ENCODE measurements at places on chromosomes 5 and 9.

DNA sequence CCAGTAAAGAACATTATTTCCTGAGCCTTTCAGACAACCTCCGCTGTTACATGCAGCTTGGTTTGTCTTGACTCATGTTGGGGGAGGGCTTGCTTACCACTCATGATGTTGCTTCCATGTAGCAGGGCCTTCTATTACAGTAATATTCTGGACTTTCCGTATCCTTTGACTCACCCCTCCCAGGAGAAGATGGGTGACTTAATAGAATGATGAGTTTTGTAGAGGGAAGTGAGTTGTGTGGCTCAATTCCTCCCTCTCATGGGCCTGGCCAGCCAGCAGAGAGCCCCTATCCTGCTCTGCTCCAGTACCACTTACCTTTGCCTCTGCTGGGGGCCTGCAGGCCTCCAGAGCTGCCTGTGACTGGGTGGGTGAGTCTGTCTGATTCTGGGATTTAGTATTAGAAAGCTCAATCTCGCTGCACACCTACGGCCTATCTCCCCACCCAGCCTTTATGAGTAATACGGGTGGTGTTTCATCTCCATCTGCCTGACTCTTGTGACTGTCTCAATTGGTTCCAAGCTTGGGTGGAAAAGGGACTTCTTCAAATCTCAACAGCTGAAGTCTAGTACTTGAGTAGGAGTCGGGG, 52.6 kb upstream of the KLF9 start:
- DNase-seq: peak; percentile 69

DNA sequence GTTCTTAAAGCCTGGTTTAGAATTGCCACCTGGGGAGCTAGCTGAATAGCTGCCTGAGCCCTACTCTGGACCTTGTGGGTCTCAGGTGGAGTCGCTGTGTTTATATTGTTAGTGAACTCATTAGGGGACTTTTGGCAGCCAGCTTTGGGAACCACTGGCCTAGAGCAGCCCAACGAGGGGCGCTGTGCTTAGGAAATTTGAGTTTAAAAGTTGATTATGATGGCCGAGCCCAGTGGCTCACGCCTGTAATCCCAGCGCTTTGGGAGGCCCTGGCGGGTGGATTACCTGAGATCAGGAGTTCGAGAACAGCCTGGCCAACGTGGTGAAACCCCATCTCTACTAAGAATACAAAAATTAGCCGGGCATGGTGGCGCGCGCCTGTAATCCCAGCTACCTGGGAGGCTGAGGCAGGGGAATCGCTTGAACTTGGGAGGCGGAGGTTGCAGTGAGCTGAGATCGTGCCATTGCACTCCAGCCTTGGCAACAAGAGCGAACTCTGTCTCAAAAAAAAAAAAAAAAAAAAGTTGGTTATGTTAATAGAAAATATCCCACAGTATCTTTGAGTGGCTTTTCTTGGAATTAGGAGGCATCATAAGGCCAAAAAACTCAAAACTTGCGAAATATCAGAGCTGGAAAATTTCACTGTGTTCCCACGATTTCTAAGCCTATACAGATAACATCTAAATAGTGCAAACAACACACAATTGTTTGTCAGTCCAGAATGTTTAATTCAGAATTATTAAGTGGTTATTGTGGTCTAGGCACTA, 809 bp downstream of the MCCC2 start:
- DNase-seq: no peak

GRCh38 chr9:37921546-37922300, 17.8 kb upstream of the SLC25A51 start:
- DNase-seq: no peak

- DNase-seq: no peak
These were observed 27.6 kb upstream of the NREP start for GRCh38 chr5:111784491-111785181.

DNA sequence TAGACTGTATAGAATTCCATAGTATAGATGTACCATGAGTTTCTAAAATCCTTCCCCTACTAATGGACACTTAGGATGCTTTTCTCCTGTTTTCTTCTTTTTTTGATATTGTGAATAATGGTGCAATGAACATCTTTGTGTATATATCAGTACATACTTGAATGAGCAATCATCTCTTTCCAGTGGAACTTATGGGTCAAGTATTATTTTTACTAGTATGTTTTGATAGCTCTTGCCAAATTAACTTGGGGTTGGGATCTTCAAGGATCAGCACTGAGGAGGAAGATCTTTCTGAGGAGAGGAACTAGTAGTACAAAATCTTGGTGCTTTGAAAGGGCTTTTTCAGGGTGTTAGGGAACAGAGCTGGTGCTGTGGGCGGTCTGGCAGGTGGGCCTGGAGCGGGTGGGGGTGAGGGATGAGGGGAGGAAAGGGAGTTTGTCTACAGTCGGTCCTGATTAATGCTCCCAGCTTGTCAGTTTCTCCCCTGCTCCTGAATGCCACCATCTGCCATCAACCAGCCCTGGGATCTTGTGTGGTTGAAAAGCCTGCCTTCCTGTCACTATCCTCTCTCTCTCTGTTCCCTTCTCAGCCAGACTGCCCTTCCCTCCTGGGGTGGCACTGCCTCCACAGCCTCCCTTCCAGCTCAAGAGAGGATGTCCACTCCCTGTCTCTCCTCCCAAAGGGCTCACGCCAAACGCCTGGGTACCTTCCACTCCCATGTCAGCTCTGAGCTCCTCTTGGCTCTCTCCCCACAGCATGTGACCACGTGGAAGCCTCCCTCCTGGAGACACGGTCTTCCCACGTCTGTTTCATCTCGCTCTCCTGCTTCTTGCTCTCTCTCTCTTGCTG, 185.9 kb downstream of the DAB2IP start:
- DNase-seq: no peak

GRCh38 chr5:153537207-153537606, 46.7 kb downstream of the GRIA1 start:
- no peak for DNase-seq

GRCh38 chr5:90135779-90136378, 273.7 kb downstream of the CETN3 start:
- DNase-seq: no peak

- DNase-seq: no peak
These were observed 326.5 kb downstream of the CAAP1 start for GRCh38 chr9:26566141-26566540.

DNA sequence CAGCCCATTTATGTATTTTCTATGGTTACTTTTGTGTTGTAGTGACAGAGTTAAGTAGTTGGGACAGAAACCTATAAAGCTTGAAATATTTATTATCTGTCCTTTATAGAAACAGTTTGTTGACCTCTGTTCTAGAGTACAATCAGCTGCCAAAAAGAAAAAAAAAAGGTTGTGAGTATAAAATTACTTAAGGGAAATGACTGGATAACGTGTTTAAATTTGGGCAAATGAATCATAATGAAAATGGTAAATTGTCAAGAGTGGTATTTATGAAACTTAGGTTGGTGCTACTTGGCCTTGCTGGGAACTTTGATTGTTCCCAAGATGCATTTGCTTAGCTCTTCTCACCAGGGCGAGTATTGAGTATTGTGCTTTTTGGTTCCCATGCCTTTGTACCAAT, 70.2 kb upstream of the IL6ST start:
- DNase-seq: no peak

DNA sequence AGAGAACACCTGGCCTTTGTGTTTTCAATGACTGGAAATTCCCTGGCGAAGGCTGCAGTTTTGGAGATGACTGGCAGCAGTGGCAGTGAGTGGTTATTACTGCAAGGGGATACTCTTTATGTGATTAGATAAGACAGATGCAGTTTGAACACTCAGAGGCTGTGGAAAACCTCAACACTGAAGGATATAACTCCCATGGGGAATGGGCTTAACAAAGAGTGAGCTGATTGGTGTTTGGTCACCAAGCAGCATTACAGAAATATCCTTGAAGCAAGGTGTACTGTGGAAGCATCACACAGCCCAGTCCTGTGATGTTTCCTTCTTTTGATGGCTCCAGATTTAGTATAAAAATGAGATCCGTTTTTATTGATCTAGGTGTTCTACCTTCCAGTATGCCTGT, 490.7 kb upstream of the PTPRD start:
- DNase-seq: no peak

DNA sequence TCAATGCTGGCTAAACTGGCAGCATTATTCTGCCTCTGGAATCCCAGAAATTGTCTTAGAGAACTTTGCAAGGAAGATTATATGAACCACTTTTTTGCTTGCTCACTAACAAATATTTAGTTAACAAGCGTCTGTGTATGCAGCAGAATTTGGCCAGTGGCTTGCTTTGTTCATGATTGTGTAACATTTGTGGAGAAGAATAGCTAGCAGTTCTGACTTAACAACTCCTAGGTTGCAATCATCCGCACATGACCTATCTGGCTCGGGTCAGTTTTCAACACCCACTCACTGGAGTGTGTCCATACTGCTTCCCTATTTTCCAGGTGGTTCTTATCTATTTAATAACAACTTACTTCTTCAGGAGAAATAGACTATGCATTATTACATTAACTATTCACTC, 98.5 kb downstream of the SNX18 start:
- DNase-seq: no peak

Measured in stimulated activated CD4-positive, alpha-beta T cell treated with anti-CD3 and anti-CD28 coated beads, Interleukin-1b, Interleukin-23, amount 100 ng/mL, for 48 hours (primary cell).